ENCODE measurements at places on chromosomes 3 and 15.

DNA sequence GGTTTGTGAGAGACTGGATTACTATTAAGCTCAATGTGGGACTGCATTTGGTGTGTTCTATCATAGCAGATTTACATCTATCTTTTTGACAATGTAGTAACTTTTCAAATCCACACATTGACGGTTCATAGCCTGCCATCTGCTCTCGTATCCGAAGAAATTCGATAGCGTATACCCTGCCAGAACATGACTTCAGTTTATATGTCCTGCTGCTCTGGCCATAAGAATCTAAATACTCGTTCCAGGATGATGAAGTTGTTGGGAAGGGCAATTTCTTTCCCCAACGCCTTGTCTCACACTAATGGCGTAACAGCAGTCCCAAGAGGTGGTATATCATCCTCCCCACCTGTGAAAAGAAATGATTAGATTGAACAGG is 180.0 kb downstream of the LSAMP start:
- no peak for DNase-seq

DNA sequence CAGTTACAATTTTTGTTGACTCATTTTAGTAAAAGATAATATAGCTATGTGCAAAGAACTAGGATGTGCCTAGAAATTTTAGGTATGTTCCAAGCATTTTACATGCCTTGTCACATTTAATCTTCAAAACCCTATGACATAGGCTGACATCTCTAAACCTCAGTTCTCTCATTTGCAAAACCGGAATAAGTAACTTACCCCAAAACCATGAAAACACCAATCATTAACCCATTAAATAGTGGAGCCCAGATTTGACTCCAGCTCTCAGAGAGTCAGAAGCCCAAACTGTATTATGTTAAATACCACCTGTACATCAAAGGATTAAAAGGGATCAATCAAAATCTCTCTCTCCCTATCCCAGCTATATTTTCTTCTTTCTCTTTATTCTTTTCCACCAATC is 36.6 kb downstream of the GSK3B start:
- DNase-seq, result no peak

DNA sequence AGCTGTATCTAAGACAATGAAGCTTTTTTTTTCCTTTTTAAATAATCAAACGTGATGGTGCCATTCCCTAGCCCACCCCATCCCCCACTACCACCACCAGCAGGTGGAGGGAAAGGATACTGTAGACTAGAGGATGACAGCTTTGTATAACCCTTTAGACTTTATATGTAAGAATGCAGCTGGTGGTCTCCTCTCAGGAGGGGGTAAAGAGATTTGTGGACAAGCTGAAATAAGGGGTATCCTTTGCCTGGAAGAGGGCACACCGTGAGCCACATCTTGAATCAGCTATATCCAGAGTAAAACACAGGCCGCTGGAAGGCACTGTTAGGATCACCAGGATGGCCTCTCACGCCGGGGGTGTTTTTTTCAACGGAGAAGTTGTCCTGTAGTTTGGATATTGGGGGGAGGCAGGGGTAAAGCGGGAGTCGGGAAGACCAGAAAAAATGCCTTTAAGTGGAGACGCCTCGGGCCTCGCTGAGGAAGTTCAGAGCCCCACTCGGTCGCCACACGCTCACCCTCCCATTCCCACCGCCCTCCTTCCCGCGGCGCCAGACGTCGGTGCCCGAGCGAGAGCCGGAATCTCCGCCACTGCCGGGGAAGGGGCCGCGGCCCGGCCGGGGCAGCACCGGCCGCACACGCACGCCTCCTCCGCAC is 986 bp downstream of the KPNA4 start:
- DNase-seq, result peak; percentile 33

DNA sequence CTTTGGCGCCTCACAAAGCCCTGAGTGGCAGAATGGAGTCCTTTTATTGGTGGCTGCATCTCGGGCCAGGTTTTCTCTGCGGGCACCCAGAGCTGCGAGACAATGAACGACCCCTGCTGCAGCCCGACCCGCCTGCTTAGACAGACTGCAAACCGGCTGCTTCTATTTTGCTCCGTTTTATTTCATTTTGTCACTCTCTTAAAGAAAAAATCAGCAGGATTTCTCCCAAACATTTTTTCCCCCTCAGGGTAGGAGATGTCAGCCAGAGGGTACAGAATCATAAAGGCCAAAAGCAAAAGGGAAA is 64.8 kb downstream of the OXNAD1 start:
- no peak for DNase-seq

GRCh38 chr15:35181538-35181937 is 96.4 kb upstream of the NANOGP8 start:
- DNase-seq, result no peak

DNA sequence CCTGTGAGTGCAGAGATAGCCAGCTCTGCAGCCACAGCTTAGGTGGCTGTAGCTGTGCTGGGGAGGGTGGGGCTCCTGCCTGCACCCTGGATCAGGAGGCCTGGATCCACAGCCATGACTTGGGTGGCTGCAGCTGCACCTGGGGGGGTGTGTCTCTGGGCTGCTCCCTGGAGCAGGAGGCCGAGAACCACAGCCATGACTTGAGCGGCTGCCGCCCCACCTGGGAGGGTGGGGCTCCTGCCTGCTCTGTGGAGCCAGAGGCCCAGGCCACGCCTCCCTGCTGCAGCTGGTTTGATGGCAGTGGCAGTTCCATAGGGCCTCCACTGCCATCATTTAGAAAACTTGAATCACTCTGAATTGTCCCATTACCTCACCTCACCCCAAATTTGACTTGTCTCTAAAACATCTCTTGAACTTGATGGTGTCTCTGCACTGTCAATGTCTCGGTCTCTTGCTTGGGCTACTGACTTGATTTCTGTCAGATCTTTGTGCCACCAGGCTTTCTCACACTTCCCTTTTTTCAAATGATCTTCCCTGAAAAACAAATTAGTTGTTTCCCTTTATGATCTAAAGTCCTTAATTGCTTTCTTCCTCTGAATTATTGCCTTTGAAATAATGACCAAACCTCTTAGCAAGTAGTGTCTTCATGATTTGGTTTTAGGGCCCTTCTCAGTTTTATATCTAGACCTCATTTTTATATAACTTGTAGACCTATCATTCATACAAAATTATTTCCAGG is 313.2 kb upstream of the MME start:
- no peak for DNase-seq

GRCh38 chr15:29061746-29062145 is 176.0 kb downstream of the APBA2 start:
- DNase-seq, result no peak

GRCh38 chr15:62122249-62122648 is 42.8 kb downstream of the C2CD4B start:
- DNase-seq, result no peak

GRCh38 chr3:158217992-158218391 is 108.1 kb downstream of the RSRC1 start:
- DNase-seq, result no peak

GRCh38 chr3:193095366-193095765 is 145.7 kb upstream of the PLAAT1 start:
- peak; percentile 90 for DNase-seq

- DNase-seq, result no peak
Observed at GRCh38 chr3:10855083-10855870, 39.2 kb downstream of the SLC6A11 start.

DNA sequence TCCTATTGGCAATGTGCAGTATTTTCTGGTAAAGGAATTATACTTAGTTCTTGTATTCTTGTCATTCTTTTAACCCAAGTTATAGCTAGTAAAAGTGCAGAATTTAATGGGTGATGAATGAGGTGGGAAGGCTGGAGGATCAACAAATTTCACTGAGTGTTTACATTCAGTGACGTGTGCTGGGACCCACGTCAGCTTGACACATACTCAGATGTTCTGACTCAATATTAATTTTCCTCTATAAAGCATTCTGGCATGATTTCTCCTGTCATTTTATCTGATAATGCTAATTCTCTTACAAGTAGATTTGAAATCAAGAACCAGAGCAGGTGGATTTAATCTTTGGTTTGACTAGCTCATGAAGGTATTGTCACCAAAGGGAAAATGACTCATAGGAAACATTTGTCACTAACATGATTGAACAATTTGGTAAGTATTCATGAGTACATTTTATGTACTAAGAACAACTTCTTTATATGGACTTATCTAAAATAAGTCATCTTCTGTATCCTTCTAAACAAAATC is 71.0 kb upstream of the SYNPR start:
- DNase-seq, result no peak

DNA sequence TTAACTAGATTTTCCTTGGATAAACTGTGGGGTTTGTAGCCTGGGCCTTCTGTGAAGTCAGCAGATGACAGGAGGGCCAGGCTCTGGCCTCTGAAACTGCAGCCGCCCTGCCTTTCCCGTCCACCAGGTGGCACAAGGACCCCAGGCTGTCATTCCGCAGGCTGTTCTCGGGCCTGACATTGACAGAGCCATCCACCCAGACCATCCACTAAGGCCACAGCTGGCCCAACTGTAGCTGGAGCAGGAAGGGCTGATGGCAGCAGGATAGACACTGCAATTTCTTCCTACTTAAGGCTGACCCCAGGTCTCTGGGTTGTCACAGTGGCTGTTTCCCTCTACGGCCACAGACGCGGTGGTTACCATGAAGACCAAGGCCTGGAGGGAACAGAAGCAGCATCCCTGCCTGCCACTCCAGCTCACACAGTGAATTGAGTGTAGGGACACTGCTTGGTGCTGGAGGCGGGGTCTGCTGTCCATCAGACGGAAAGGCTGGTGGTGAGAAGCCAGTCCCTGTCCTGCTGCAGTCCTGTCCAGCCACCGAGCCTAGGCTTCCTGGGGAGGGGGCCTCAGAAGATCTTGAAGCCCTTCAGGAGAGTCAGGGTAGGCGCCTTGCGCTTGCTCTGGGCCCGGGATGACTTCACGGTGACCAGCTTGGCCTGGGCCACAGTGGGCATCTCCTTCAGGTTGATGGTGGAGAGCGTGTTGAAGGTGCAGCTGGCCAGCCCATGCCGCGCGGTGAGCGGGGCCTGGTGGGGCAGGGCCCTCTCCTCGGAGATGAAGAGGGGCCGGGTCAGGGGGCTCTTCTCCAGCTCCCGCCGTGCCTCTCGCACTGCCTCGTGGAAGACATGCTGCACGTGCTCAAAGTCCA is 9.4 kb downstream of the SLC51B start:
- peak; percentile 12 for DNase-seq

All from NCI-H1092 treated with DMSO at 0.1 percent for 48 hours (cell line).